ENCODE measurements at places on chromosomes 4 and X.
A peak's percentile ranks its signal among the peaks of the same experiment; 100 is the strongest.

- peak; percentile 7 for DNase-seq
Measured at GRCh38 chr4:87559090-87559837, 30.1 kb upstream of the SPARCL1 start.

DNA sequence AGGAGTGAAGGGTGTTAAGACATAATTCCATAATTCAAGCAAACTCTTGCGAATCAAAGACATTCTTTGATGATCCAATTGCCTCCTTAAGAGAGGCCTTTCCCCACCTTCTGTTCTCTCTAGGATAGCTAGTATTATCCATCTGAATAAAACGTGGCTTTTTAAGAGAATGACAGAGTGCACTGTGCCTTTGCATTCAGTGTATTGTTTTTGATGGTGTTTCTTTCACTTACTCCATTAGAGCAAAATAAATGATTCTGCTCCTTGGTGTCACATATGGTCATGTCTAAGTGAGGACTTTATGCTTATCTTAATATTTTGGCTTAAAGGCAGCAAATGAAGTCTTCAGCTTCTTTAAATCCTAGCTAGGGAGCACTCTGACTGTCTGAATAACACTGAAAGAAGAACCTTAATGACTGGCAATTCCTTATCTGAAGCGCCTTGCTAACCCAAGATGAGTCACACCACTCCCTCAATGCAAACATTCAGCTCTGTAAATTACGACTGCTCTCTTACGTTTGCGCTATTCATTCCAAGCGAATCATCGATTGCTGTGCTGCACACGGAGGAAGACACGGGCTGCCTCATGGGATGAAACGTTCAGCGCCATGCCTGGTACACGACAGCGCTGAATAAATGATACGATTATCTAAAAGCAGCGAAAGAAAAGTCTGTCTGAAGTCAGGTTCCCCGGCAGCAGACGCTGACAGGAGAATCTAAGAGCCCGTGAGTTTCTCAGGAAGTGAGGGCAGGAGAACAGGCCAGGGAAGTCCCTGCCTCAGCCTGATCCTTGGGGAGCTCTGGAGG lies 35.1 kb upstream of the GEMIN8 start:
- no peak for DNase-seq

GRCh38 chrX:129577877-129578276 lies 37.8 kb downstream of the OCRL start:
- DNase-seq: no peak

DNA sequence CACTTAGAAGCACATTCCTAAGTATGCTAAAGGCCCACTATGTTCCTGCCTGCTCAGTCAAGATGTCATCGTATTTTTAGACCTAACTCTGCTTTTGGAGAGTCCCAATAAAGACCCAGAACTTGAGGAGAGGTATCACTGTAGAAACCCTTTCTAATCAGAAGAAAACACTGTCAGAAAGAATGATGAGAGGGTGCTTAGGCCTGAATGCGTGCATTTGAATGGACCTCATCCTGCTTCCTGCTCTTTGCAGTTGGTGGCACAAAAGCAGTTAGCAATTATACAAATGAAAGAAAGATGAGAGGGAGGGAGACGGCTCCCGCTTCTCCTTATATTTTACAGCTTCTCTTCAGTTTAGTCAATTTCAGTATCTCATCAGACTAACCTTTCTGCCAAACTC lies 987.2 kb downstream of the CCSER1 start:
- no peak for DNase-seq

DNA sequence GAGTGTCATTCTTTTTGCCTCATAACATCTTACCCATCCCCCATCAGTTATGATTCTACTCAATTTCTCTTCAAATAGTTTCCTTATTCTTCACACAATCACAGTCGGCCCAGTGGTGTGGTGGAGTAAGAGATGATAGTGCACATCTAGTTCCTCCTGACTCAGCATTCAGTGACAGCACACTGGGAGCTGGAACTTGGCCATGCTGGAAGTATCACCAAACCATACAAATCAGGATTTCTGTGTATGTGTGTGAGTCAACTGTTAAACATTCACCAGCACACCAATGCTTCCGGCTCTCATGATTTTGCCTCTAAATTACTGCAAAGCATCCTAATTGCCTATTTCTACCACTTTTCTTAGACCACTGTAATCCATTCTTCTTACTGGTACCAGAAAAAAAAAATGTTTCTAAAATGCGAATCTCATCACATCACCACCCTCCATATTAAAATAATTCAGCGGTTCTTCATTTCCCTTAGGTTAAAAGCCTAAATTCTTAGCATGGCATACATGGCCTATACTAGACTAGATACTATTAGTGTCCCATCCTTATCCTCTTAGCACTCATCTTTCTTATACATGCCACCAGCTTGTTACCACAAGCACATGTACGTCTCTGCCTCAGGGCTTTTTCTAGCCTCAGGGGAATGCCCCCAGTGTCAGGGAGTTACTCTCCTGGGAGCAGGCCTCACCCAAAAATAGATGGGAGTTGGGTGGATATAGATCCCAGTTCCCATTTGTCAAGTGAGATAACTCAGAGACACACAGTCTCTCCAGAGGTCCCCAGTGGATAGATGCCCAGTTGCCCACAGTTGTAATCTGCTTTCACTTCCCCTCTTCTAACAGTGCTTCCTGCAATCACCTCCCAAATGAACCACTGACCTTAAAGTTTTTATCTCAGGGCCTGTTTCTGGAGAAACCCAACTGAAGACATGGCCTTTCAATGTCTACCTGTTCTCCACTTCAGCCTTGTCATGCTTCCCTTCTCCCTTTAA lies 49.2 kb upstream of the DDX53 start:
- DNase-seq: no peak
